Esophagus muscularis mucosa (tissue), 4 donors: ENCODE measurements at places on chromosomes 3 and 15. TPM values are rescaled to one million over a fixed set of nuclear protein-coding genes. Genes with fewer than 3 reads are reported as not detected.

RARB gene
- total RNA-seq = 51.9 TPM

GP5 gene
- 0.34 TPM for total RNA-seq

ABHD5 gene
- total RNA-seq = 22.3 TPM

GPR149 gene
- total RNA-seq = not detected

DUOXA2 gene
- total RNA-seq = 0.52 TPM

BFSP2 gene
- total RNA-seq = not detected

RAB6B gene
- 11.7 TPM for total RNA-seq

CEMIP gene
- total RNA-seq = 0.26 TPM

HRG gene
- not detected for total RNA-seq

PDIA5 gene
- total RNA-seq = 16.4 TPM

DNA sequence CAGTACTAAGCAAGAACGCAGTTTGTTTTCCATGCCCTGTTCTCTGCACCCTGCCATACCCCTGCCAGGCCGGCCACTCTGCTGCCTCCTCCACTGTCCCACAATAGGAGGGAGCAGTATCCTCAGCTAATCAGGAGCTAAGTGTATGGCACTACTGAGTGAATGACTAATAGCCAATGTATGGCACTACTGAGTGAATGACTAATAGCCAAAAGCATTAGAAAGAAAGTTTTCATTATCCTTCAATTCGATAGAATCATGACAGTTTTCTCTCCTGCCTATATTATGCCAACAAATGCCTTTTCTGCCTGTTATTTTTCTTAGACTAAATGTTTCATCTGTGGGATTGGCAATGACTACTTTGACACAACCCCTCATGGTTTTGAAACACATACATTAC, 107.5 kb upstream of the CHRM5 start:
- peaks cover 4% of the 10 kb centered on the region for H3K36me3 ChIP-seq
- peak; percentile 21 for DNase-seq
- no peaks in the 10 kb centered on the region for H3K4me1 ChIP-seq
- H3K4me3 ChIP-seq = no peak overlapping the region

DNA sequence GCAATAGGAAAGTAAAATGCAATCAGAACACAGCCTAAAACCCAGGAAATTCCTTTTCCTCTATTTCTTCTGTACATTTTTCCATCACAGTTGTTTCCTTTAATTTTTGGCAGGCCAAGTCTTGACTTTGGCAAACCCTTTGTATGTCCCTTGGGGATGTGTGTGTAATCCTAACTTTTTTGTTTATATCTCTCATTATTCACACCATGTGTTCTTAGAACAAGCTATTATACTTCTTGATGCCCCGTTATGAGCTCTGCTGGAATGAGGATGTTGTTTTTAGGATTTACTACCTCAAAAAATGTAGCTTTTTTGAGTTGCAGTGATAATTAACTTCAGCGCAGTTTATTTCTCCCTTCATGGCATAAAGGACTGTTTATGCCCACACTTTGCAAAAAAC, 123.4 kb downstream of the ABI3BP start:
- no peak overlapping the region for H3K4me3 ChIP-seq
- no peak for DNase-seq
- peaks cover 12% of the 10 kb centered on the region for H3K4me1 ChIP-seq
- no peaks in the 10 kb centered on the region for H3K36me3 ChIP-seq
- H3K27me3 ChIP-seq = no peaks in the 10 kb centered on the region

DNA sequence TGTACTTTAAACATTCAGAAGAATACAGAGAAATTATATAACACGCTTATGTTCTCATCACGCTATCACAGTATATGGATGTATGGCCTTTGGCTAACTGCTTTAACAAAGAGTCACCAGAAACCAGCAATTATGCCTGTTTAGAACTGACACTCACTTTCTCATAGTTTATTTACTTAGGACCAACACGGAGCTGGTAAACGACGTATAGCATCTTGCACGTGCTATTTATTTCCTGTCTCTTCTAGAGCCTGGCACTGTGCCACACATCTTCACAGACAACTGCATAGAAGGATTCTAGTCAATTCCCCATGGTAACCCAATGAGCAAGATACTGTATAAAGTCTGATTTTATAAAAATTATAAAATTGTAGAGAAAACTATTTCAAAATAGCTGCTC, 43.6 kb downstream of the TBC1D2B start:
- H3K4me3 ChIP-seq = no peak overlapping the region
- peaks cover 32% of the 10 kb centered on the region for H3K36me3 ChIP-seq
- H3K4me1 ChIP-seq = peaks cover 37% of the 10 kb centered on the region

DNA sequence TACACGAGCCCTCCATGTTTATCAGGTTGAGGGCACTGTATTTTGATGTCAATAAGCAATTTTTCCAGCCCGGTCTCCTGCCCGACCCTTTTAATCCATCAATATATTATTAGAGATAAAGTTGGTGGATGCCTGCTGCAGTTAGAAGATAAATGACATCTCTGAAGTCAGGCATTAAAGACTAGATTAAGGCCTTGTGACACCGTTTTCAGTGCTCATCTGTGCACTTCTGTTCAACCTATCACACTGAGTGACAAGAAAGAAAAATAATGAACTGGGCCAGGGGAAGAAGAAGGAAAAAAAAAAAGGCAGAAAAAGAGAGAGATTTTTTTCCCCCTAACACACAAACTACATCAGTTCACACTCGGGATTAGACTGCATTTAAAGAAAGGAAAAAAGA, 371.8 kb downstream of the IL20RB start:
- DNase-seq = no peak
- no peaks in the 10 kb centered on the region for H3K4me1 ChIP-seq
- no peaks in the 10 kb centered on the region for H3K36me3 ChIP-seq
- no peaks in the 10 kb centered on the region for H3K27me3 ChIP-seq
- no peak overlapping the region for H3K4me3 ChIP-seq

GRCh38 chr3:193940526-193940925, 195.4 kb upstream of the HES1 start:
- no peaks in the 10 kb centered on the region for H3K36me3 ChIP-seq
- H3K27me3 ChIP-seq = no peaks in the 10 kb centered on the region
- no peaks in the 10 kb centered on the region for H3K4me1 ChIP-seq

- no peak overlapping the region for H3K4me3 ChIP-seq
- H3K27ac ChIP-seq = no peak overlapping the region
- DNase-seq = no peak
Measured at GRCh38 chr3:190481779-190482178, 32.1 kb upstream of the TMEM207 start.

- no peak for DNase-seq
- H3K27ac ChIP-seq = no peak overlapping the region
- H3K4me1 ChIP-seq = peaks cover 30% of the 10 kb centered on the region
- no peaks in the 10 kb centered on the region for H3K27me3 ChIP-seq
- peaks cover 14% of the 10 kb centered on the region for H3K36me3 ChIP-seq
- no peak overlapping the region for H3K4me3 ChIP-seq
Measured at GRCh38 chr3:14867936-14868570, 49.3 kb downstream of the FGD5 start.

DNA sequence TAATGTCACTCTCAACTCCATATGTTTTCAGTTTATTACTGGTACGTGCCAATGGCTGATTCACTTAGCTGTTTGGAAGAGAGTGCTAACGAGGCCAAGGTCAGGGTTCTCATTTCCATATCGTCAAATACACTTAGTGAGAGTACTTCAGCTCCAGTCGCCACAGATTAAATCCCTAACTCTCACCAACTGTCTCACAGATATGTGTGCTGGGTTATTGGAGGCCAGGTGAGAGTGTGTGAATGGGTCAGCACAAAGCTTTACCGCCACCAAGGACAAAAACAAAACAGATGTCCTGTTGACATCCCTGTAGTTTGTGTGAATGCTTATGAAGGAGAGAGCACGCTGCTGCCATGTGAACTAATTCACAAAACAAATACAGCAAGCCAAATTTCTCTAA, 133.5 kb upstream of the TBL1XR1 start:
- H3K27me3 ChIP-seq = no peaks in the 10 kb centered on the region
- H3K36me3 ChIP-seq = no peaks in the 10 kb centered on the region
- H3K27ac ChIP-seq = no peak overlapping the region
- H3K4me1 ChIP-seq = peaks cover 16% of the 10 kb centered on the region
- H3K4me3 ChIP-seq = no peak overlapping the region
- DNase-seq = no peak

GRCh38 chr3:76369170-76369569, 583.8 kb upstream of the ZNF717 start:
- no peaks in the 10 kb centered on the region for H3K4me1 ChIP-seq
- DNase-seq = no peak
- no peak overlapping the region for H3K27ac ChIP-seq
- H3K4me3 ChIP-seq = no peak overlapping the region

- no peak overlapping the region for H3K27ac ChIP-seq
- H3K4me3 ChIP-seq = no peak overlapping the region
- no peaks in the 10 kb centered on the region for H3K27me3 ChIP-seq
- DNase-seq = no peak
- H3K4me1 ChIP-seq = peaks cover 9% of the 10 kb centered on the region
Measured at GRCh38 chr3:128155616-128156360, 2.5 kb downstream of the EEFSEC start.

- no peak for DNase-seq
- peaks cover 13% of the 10 kb centered on the region for H3K4me1 ChIP-seq
- no peak overlapping the region for H3K27ac ChIP-seq
Measured at GRCh38 chr3:12428126-12428525, 56.2 kb upstream of the TSEN2 start.

- H3K27me3 ChIP-seq = no peaks in the 10 kb centered on the region
- H3K4me3 ChIP-seq = no peak overlapping the region
- no peaks in the 10 kb centered on the region for H3K4me1 ChIP-seq
- H3K36me3 ChIP-seq = no peaks in the 10 kb centered on the region
Measured at GRCh38 chr3:139906418-139906817, 28.6 kb upstream of the CLSTN2 start.

DNA sequence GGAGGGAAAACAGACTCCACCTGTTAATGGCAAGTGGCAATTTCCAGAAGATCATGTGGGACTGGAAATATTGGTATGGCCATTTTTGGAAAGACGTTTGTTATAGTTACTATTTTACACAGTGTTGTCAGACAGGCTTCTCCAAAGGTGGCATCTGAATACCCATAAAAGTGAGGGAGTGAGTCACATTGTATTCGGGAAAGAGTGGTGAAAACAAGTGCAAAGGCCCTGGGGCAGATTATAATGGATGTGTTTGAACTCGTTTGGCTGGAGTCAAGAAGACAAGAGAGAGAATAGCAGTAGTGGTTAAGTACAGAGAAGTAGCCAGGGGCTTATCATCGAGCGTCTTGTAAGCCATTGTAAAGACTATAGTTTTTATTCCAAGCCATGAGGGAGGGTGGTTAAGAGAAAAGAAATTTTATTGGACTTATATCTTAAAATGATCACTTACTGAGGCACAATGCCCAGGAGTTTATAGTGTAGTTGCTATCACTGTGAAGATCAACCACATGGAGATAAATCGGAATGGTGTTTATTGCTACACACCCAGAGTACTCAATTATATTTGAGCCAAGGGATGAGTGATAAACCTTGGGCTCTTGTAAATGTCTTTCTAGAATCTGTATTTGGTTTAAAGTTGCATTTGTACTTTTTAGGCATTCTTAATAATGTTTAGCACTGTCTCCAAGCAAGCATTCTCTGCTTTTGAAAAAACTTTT, 212.8 kb upstream of the KBTBD8 start:
- no peak overlapping the region for H3K27ac ChIP-seq
- H3K27me3 ChIP-seq = no peaks in the 10 kb centered on the region
- no peaks in the 10 kb centered on the region for H3K36me3 ChIP-seq

- H3K36me3 ChIP-seq = no peaks in the 10 kb centered on the region
- H3K27ac ChIP-seq = no peak overlapping the region
- no peak overlapping the region for H3K4me3 ChIP-seq
- H3K4me1 ChIP-seq = peaks cover 3% of the 10 kb centered on the region
Measured at GRCh38 chr3:46851364-46852333, 11.6 kb downstream of the MYL3 start.
